ENCODE measurements at places on chromosomes 1 and 21.
A peak's percentile ranks its signal among the peaks of the same experiment; 100 is the strongest.

- DNase-seq, result peak; percentile 2
Observed at GRCh38 chr1:220873868-220874655, 5.2 kb upstream of the HLX start.

- no peak for DNase-seq
Observed at GRCh38 chr1:63813829-63814277, 40.0 kb downstream of the ROR1 start.

DNA sequence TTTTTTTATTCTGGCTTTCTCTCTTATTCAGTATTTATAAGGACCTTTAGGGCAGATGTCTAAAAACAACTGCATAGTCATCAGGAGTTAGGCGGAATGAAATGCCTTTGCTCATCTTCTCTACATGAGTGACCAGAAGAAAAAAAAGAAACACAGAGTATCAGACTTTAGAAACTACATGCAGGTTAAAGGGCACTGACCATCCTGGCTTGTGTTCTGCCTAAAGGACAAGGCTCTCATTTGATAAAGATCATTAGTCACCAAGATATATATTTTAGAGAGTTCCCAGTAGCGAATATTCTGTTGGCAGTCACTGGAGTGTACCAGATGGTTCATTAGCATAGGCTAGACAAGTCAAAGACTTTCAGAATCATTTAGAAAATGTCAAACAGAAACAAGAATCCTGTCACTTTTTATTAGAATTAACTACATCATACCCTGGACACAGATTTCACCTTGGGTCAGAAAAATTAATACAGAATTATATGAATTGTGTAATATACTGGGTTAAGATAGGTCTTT, 145.6 kb downstream of the NR5A2 start:
- no peak for DNase-seq

DNA sequence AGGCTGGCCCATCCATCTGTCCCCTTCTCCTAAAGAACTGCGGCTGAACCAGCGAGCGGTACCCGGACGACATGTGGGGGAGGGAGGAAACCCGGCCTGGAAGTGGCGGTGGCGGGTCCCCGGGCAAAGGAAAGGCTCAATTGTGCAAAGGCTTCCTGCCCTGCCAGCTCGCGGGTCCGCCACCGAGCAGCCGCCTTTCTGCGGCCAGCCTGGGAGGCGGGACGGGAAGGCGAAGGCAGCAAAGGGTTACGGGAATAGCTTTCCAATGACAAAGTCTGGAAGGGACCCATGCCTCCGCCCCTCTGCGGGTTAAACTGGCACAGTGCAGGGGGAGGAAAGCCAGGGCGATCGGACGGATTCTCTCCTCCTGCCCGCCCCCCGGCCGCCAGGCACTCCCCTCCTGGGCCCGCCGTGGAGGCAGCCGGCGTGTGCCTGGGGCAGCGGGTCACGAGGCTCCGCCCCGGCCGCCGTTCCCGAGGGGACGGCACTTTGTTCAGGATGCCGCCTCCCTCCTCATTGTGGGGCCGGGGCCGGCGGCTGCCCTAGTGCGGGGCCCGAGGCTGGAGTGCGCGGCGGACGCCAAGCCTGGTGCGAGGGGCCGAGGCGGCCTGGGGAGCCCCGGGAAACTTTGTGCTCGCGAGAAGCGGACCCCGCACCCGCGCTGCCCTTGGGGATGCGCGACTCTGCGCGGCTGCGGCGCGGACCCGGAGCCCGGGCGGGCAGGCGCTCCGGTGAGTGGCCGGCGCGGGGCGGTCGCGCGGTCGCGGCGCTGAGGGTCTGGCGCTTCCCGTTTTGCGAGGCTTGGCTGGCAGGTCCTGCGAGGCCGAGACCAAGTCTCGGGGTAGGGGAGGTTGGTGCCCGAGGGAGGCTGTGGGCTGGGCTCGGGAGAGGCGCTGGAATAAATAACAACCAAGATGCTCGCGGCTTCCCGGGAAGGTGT, at the start of gene NAV1:
TSS of gene NAV1 (plus strand) at position 516 of the 940 bp plus-strand sequence. CDS start 83,758 bp downstream, outside the sequence.
- peak; percentile 30 for DNase-seq

- DNase-seq, result peak; percentile 43
Observed at GRCh38 chr1:38026592-38027200, 14.2 kb downstream of the UTP11 start.

Data from NCI-H2227 treated with DMSO at 0.1 percent for 48 hours (cell line).